ENCODE measurements at places on chromosomes 13 and 19.

GRCh38 chr13:43170506-43170905, 147.1 kb downstream of the DNAJC15 start:
- DNase-seq: no peak

- no peak for DNase-seq
Observed at GRCh38 chr13:47036294-47037008, 139.6 kb upstream of the HTR2A start.

- no peak for DNase-seq
Observed at GRCh38 chr19:13098277-13099072, 4.2 kb downstream of the LYL1 start.

DNA sequence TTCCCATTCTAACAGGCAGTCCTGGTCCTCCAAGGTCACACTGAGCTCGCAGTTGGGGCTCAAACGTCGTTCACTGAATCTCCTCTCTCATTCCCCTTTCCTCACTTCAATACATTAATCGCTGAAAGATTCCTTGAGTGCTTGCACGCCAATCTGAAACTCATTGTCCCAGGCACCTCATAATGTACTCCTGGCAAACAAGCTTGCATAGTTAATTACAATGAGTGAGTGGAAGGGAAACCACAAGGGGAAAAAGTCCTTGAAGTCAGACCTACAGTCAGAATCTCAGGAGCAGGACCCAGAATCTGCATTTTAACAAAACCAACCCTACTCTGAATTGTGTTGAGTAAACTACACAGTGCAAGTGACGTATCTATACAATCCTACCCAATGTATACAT, 86.9 kb downstream of the CRYL1 start:
- DNase-seq: no peak

DNA sequence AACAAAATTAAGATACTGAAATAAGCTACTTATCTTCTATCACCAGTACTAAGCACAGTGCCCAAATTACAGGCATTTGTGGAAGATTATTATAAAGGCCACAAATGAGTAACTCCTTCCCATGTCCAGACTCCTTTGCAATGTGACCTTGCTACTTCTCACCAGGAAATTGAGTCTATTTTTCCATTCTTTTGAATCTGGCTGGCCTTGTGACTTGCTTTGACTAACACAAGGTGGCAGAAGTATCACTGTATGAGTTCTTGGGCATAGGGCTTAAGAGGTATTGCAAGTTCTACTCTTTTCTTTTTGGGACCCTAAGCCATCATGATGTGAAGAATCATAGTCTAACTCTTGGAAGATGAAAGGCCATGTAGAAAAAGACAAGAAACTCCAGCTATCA, 49.9 kb downstream of the UGGT2 start:
- DNase-seq: no peak
